OCI-LY7 (cell line): ENCODE measurements at places on chromosomes 1 and 21.

GRCh38 chr1:24805534-24806301 is 60.5 kb downstream of the CLIC4 start:
- DNase-seq: no peak

GRCh38 chr1:44371206-44371605 is 16.1 kb upstream of the ERI3 start:
- no peak for DNase-seq

- no peak for DNase-seq
These were observed 36.0 kb upstream of the GPR157 start for GRCh38 chr1:9164919-9165318.

GRCh38 chr1:95067062-95067461 is 5.7 kb downstream of the ALG14 start:
- no peak for DNase-seq

- no peak for DNase-seq
These were observed 14.7 kb downstream of the OBSCN start for GRCh38 chr1:228222548-228222947.
